ENCODE measurements at places on chromosomes 5 and 9.
A peak's percentile ranks its signal among the peaks of the same experiment; 100 is the strongest.

DNA sequence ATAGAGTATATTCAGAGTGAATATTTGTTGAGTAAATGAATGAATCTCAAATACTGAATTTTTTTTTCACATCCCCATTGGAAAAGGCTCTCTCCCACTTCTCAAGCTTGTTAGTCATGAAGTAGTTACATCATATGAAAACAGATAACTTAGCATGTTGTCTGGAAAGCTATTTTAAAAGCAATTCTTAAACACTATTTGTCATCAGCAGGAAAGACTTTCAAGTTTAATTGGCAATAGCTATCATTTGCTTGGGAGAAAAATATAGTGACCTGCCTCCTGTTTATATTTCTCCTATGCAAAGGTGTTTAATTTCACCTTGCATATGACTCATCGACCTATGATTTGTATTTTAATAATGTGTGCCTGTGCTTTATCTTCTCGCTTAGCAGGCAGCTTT is 499.8 kb upstream of the GRIA1 start:
- no peak for DNase-seq

DNA sequence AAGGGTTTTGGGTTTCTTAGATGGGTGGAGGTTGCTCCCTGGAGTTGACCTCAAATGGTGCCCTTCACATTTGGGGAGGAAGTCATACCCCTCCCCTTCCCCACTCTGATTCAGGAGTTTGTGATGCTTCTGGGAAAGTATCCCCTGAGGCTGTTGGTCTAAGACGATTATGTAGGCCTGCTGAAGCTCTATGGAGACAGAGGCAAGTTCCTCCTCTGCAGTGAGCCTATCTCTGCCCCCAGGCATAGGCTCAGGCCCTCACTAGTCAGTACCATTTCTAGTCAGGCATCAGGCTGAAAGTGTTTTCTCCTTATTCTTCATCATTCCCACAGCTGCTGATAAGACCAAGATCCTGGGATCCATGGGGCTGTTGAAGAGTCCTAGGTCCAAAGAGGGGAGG is 271.6 kb upstream of the NUDT12 start:
- no peak for DNase-seq

- DNase-seq: no peak
Measured at GRCh38 chr5:147804334-147804733, 21.8 kb upstream of the JAKMIP2 start.

- DNase-seq: no peak
Measured at GRCh38 chr9:12133416-12133815, 559.8 kb upstream of the TYRP1 start.

DNA sequence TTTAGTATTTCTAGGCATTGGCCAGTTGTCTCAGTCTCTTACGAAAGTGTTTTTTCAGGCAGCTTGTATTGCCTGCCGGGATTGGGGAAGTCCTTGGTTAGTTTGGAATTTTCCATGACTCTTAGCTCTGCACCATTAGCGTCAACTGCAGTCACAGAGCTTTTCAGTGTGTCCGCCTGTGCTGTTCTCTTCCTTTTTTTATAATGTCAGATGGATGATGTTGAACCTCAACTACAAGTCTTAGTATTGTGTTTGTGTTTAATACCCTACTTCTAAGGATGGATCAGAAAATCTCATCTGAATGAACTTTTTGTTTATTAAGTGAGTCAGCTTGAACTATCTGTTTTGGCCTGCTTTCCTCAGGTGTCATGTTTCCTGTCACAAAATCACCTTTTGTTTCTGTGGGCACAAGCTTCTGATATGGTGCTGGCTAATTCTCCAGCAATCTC is 33.1 kb downstream of the ATP6V0E1 start:
- no peak for DNase-seq

- DNase-seq: peak; percentile 21
Measured at GRCh38 chr9:88535226-88536022, 446 bp downstream of the NXNL2 start.

DNA sequence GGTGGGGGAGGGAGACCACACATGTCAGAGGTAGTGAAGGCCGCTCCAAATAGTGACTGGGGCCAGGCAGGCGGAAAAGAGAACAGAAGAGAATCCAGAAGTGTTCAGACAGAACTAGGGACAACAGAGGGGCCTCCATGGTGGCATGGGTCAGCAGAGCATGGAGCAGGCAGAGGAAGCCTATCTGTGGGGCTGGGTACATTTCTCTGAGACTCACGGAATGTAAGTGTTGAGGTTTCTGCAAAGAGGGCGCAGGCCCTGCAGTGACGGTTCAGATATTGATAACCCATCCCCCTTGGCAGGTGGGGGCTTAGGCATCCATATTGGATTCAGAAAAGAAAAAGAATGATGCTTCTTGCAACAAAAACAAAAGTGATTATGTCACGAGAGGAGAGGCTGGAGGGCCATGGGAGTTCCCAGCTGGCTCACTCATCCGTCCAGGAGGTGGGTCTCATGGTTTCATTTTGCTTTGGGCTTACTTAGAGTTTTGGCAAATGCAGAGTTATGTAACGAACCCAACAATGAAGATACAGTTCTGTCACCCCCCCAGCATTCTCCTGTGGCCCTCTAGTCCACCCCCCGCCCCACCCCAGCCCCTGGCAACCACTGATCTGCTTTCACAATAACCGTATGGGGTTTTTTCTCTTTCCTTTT is 5.4 kb upstream of the RMND5B start:
- no peak for DNase-seq
